Panc1 (cell line): ENCODE measurements at places on chromosomes 5 and 9. TPM values are rescaled to one million over a fixed set of nuclear protein-coding genes. Genes with fewer than 3 reads are reported as not detected.

- no peak for DNase-seq
Observed at GRCh38 chr5:113205323-113205722, 228.7 kb downstream of the DCP2 start.

DNA sequence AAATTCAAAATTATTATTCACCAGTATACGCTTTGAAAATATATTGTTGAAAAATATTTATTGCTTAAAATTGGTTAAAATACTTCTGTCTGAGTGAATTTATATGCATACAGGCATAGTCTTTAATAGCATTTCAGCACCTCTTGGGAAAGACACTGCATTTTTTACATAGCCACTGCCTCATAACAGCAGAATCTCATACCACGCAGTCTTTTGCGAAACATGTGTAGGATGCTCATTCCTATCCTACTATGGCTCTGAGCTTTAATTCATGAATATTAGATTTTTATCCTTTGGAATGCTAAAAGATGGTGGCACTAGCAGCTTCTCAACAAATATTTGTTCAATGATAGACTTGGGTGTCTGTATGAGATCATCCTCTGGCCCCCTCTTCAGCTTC is 94.0 kb upstream of the SH3GL2 start:
- no peak for DNase-seq

DNA sequence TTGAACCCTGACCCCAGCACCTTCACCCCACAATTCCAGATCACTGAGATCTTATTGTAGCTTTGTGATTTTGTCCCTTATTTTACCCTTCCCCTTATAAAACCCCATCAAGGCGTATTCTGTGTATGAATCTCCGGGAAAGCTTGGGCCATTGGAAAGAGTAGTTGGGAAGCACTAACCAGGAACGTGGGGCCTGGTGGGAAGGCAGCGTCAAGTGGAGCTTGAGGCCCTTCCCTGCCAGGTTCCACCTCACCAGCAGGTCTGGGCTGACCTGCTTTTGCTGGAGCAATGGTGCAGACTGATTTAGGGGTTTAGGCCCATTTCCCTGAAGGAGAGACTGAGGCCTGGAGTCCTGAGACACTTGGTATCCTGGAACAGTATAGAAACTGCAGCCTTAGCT is 9.3 kb downstream of the PHF2 start:
- DNase-seq, result no peak

DNA sequence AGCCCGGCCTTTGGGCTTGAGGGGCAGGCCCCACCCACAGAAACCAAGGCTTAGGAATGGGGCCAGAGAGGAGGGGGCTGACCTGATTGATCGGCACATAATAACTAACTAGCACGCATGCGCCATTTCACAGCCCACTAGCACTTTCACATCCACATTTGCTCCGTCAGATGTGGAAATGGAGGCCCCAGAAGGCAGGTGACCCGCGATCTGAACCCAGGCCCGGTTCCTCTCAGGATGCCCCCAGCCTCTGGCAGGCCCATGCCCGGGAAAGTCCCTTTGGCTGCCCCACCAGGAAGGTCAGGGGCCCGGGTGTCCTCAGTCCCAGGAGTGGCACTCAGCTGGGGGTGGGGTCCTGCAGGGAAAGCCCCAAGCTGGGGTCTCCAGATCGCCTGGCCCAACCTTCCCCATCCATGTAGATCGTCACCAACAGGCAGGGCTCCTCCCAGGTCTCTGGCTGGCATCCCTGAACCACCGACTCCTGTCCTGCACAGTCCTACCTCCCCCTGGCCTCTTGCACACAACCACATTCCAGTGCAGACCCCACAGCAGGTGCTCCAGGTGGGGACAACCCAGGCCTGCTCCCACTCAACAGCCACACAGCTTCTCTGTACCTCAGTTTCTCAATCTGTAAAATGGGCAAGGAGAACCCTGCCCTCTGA is 46.7 kb downstream of the VAV2 start:
- DNase-seq, result no peak

DNA sequence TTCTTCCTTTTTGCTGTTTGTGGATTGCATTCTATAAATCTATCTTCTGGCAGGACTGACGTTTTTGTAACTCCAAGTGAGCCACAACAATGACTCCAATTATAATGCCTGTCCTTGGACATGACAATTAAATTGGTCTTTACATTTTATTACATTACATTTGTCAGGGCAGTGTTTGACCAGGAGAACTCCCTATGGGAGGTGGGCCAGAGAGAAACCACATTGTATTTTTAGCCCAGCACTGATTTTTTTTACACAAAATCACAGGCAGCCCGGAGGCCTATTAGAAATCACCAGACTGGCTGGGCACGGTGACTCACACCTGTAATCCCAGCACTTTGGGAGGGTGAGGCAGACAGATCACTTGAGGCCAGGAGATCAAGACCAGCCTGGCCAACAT is 99.1 kb upstream of the SMC5 start:
- DNase-seq, result no peak

DNA sequence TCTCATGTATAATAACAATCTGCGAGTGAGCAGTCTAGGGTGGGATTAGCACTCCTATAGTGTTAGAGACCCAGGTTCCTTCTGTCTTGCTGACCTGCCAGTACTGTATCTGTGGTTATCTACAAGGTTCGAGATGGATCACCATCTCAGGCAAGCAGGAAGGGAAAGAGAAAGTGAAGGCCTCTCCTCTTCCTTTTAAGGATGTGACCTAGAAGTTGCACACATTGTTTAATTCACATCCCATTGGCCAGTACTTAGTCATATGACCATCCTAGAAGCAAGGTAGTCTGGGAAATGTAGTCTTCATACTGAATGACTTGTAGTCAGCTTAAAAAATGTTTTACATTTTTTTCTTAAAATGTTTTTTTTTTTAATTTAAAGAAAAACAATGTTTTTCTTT is 168.6 kb downstream of the CARTPT start:
- DNase-seq, result no peak

DNA sequence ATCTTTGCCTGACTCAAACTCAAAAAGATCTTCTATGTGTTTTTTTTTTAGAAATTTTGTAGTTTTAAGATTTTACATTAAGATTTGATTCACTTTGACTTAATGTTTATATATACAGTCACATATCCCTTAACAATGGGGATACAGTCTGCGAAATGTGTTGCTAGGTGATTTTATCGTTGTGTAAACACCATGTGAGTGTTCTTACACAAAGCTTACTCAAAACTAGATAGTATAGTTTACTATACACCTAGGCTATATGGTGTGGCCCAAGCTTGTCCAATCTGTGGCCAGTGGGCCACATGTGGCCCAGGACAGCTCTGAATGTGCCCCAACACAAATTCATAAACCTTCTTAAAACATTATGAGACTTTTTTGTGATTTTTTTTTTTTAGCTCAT is 131.9 kb downstream of the CWC27 start:
- DNase-seq, result no peak

GRCh38 chr9:96193236-96193755 is 108.7 kb downstream of the HSD17B3 start:
- DNase-seq, result no peak

GRCh38 chr5:115480271-115480670 is 64.3 kb downstream of the FEM1C start:
- no peak for DNase-seq

GRCh38 chr5:136058039-136058971 is 29.5 kb downstream of the TGFBI start:
- peak; percentile 89 for DNase-seq

DNA sequence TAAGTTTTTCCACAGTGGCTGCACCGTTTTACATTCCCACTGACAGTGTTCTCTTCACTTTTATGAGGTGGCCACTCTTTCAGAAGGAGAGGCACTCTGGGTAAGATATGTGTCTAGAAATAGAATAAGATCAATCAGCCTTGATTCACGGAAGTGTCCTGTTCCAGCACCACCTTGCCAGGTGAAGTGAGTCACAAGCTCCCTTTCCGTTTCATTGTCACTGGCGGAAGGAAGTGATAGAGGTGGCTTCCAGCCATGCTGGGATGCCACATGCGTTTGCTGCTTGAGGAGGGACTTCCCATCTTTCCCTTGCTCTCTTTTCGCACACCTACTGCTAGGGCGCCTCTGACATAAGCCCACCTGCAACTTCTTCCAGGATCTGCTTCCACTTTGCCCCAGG is 217.1 kb downstream of the PIK3R1 start:
- no peak for DNase-seq

- no peak for DNase-seq
Observed at GRCh38 chr9:3682186-3682585, 156.4 kb upstream of the RFX3 start.

DNA sequence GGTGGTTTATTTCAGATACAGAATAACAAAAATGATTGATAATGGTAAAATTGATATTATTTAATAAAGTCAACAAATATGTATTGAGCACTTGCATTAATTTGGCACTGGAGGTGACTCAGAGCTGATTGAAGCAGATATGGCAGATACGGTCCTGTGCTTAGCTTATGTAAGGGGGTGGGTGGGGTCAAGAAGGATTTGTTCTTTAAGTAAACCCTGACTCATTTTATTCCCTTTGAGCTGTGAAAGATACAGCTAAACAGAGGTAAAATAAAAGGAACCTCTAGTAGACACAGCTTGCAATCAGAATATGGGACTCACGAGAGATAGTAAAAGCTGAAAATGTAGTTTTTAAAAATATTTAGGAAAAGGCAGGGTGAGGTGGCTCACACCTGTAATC is 201.3 kb upstream of the CLINT1 start:
- DNase-seq, result no peak

DNA sequence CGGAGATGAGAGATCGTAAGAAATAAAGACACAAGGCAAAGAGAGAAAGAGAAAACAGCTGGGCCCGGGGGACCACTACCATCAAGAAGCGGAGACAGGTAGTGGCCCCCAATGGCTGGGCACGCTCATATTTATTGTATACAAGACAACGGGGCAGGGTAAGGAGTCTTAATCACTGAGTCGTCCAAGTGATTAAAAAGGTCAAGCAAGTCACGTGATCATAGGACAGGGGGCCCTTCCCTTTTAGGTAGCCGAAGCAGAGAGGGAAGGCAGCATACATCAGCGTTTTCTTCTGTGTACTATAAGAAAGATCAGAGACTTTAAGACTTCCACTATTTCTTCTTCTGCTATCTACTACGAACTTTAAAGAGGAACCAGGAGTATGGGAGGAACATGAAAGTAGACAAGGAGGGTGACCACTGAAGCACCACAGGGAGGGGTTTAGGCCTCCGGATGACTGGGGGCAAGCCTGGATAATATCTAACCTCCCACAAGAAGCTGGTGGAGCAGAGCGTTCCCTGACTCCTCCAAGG is 24.6 kb upstream of the QSOX2 start:
- no peak for DNase-seq

DNA sequence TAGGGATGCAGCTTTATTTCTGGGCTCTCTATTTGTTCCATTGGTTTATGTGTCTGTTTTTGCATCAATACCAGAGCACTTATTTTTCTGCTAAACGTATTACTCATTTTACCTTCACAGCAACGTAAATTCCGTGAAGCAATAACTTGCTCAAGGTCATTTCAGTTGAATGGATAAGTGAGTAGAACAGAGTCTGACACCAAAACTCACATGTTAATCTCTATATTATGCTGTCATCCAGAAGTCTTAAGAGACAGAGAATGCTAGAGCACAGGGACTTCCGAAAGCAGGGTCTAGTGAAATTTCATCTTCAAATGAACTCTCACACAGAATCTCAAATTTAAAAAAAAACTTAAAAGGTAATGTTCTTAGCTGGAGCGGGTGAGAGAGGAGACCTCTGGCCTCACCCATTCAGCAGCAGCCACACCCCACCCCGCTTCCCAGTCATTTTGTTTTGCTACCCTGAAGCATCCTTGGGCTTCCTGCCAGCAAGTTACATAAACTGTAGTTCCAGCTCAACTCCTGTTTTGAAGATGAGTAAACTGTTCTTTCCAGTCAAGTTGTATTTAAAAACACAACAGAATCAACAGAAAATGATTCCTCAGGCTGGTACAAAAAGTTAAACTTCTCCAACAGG is 69.3 kb downstream of the TRIM36 start:
- DNase-seq, result no peak

GRCh38 chr5:73812962-73813588 is 187.1 kb downstream of the ARHGEF28 start:
- DNase-seq, result no peak

GRCh38 chr5:151602806-151603205 is 11.7 kb upstream of the FAT2 start:
- no peak for DNase-seq

- no peak for DNase-seq
Observed at GRCh38 chr5:21219251-21219650, 1231.3 kb upstream of the CDH18 start.

GRCh38 chr5:39521940-39522590 is 97.3 kb upstream of the DAB2 start:
- no peak for DNase-seq

- no peak for DNase-seq
Observed at GRCh38 chr5:60263346-60263745, 369.8 kb upstream of the PDE4D start.

- DNase-seq, result no peak
Observed at GRCh38 chr5:10438301-10438700, 3.4 kb upstream of the ROPN1L start.

DNA sequence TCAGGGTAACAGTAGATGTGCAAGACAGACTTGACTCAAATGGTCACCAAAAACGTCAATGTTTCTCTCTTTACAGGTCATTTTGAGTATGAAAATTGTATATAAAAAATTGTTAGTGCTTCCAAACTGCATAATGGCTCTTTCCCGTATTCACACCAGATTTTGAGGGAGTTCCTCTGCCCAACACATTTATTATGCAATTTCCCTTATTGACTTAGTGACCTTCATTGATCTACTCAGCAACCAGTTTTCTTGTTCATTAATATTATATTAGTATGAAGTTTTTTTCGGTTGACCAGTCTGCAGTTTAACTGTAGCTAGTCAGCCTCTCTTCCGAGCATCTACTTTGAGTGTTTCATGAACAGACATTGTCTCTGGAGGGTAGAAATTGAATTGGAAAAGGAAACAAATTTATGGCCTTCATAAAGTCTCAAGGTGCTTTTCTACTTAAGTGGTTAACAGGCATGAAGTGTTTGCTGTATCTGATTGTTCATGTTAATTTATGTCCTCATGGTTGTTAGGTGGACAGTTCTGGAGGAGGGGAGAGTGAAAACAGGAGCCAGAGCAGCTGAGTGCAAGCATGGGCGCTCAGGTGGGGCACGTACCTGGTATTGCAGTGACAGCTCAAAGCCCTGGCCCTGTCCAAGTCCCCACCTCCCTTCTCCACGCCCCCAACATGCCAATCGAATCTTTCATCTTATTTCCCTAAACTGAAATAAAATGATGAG is 240.2 kb downstream of the RFK start:
- DNase-seq, result no peak

FABP6 gene
- total RNA-seq, result 0.31 TPM

MYOZ3 gene
- 1.7 TPM for total RNA-seq

FREM1 gene
- total RNA-seq, result not detected

ATOX1 gene
- 202 TPM for total RNA-seq

PCDHGA1 gene
- 0.92 TPM for total RNA-seq

SPINK4 gene
- not detected for total RNA-seq

CREBRF gene
- 9.0 TPM for total RNA-seq

OR1J2 gene
- total RNA-seq, result not detected

PCDHB3 gene
- total RNA-seq, result 0.92 TPM

GRPEL2 gene
- total RNA-seq, result 30.1 TPM

IFNA21 gene
- total RNA-seq, result not detected

HARS1 gene
- total RNA-seq, result 76.4 TPM

PCDH12 gene
- not detected for total RNA-seq

DMGDH gene
- 0.54 TPM for total RNA-seq
